Hematopoietic multipotent progenitor cell (in vitro differentiated cells): ENCODE measurements at places on chromosomes 7 and 10.

DNA sequence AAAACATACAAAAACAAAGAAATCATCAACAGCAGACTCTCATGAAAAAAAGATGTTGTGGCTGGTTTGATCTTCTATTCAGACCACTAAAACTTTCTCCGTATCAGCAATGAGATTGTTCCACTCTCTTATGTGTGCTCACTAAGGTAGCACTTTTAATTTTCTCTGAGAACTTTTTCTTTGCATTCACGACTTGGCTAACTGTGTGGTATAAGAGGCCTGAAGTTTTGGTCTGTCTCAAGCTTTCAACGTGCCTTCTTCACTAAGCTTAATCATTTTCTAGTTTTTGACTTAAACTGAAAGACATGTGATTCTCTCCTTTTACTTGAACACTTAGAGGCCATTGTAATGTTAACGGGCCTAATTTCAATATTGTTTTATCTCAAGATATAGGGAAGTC, 1231.6 kb downstream of the SORCS3 start:
- DNase-seq = no peak

GRCh38 chr7:113092762-113093161, 6.1 kb upstream of the GPR85 start:
- DNase-seq = no peak

- DNase-seq = peak; percentile 26
Observed at GRCh38 chr7:16817536-16817935, 12.7 kb upstream of the AGR2 start.

DNA sequence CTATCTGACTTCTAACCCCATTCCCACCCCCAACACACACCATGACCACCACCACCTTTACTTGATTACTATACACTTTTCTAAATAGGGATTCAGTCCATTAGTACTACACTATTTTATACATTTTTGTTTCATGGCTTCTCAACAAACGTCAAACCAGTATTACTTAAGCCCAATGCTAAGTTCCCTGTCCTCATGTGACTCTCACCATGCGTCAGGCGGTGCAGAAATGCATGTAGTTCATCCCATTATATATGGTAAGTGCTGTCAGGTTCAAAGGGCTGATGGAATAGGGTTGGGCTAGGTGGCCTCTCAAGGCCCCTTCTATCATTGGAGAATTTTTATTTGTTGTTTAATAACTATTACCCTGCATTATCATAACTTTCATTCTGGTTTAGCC, 19.5 kb upstream of the VPS41 start:
- DNase-seq = no peak

DNA sequence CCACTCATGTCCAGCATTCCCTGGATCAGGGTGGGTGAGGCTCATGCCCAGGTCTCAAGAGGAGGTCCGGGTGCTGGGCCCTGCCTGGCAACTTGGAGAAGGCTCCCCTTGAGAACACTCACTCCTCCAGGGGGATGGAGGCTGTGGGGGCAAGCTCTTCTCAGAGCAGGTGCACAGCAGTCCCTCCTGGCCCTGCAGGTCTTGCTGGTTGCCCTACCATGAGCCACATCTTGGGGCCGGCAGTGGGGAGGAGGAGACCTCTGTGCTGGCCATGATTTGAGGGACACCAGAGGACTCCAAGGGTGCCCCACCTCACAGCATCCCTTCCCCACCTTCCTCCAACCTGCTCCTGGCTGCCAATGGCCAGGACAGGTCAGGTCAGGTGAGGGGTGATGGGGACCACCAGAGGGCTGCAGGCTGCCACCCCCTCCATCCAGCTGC, 87.4 kb upstream of the RET start:
- DNase-seq = no peak

DNA sequence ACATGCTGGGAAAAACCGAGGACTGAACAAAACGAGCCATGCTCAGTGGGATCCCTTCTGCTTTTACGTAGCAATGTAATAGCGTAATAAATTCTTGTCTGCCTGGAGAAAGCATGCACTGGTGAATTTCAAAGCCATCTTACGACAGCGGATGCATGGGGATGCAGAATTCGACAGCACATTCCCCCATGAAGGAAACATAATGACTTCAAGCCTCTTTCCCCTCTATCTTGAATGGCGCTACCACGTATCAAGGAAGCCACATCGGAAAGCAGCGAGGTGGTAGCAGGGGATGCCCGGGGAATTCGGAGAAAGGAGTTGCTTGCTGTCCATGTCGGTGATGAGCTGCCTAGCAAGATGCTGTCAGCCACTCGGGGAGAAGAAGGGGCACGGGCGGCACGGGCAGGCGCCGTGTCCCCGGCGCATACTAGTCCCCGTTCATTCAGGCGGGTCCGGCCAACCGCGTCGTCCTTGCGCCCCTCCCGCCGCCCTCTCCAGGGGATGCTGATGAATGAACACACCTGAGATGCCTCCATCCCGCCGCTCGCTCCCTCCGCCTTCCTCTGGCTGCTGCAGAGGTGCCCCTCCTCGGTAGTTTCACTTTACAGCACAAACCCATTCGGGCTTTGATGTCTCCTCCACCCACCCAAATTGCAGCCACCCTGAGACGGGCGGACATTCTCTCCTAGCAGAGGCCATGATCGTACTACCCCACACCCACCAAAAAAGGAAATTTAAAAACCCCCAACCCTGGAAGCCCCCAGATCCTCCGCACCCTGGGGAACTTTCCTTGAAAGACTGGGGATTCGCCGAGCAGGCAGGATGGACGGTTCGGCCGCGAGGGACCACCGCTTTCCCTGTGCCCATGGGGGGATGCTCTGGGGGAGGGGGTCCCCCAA, 644 bp downstream of the SORBS1 start:
- no peak for DNase-seq

DNA sequence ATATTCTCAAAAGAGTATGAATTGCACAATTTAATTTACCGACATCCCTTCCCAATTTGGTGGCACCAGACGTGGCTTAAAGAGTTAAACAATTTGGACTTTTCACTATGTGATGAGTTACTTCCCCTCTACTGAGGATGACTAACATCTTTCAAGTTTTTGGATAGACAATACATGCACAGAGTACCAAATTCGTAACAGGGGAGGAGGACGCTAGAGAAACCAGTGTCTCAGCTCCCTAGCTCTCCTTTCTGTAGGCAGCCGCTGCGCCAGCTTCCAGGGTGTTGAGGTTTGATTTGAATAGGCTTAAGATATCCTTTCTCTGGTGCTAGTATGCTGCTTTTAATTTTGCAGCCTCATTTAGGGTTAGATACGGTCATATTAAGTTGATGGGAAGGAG, 69.2 kb downstream of the GNA12 start:
- no peak for DNase-seq

DNA sequence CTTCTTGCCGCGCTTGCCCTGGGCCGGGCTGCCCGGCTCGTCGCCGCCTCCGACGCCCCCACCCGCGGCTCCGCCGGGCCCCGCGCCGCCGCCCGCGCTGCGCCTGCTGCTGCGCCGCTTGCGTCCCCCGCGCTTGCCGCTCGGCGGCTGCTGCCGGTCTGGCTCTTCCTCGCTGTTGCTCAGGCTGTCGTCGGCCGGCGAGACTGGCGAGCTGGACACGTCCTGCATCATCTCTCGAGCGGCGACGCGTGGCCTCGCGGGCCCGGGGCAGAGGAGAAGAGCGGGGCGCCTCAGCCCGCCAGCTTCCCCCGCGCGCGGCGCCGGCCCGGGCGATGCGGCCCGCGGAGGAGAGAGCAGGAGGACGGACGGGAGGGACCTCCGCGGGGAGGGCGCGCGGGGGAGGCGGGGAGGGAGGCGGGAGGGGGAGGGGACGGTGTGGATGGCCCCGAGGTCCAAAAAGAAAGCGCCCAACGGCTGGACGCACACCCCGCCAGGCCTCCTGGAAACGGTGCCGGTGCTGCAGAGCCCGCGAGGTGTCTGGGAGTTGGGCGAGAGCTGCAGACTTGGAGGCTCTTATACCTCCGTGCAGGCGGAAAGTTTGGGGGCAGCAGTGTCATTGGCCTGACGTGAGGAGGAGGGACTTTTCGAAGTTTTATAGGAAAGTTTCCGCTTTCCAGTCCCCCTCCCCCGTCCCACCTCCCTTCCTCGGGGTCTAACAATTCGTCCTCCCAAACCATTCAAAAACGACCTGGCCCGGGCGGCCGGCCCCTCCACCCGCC, at the start of gene TWIST1:
TWIST1 (minus strand) TSS at position 546 of the 779 bp plus-strand sequence; CDS start at position 231, 315 bp downstream.
- DNase-seq = peak; percentile 32

DNA sequence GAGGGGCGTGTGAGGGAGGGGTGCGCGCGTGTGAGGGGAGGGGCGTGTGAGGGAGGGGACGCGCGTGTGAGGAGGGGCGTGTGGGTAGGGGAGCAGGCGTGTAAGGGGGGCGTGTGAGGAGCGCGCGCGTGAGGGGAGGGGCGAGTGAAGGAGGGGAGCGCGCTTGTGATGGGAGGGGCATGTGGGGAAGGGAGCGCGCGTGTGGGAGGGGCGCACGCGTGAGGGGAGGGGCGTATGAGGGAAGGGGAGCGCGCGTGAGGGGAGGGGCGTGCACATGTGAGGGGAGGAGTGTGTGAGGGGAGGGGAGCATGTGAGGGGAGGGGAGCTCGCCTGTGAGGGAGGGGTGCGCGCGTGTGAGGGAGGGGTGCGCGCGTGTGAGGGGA, 19.1 kb downstream of the MXI1 start:
- DNase-seq = peak; percentile 94

GRCh38 chr7:50808282-50808888, 25.7 kb upstream of the GRB10 start:
- DNase-seq = no peak

DNA sequence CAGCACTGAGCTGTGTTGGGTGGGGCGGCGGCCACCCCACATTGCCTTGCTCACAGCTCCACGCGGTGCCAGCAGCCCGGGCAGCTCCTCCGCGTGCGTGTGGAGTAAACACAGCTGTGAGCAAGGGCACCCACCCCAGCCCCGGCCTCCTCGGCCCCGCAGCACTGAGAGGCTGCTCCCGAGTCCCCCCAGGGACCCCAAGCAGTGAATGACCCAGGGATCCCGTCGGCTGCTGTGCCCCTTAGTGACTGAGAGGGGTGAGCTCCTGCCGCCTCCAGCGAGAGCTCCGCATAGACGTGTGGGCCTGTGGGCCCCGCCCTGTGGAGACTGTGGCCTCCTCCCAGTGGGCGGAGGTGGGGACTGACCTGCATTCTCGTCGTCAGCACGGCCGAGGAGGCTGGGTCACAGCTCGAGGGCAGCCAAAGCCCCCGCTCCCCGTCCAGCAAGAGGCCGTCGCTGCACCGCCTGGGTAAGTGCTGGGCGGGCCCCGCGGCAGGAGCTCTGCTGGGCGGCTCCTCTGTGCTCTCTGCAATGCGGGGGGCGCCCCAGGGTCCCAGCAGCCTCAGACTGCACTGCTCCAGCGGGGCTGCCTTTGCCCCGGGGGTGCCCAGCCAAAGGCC, 29.9 kb upstream of the UTF1 start:
- DNase-seq = no peak
